A172 (cell line): ENCODE measurements at places on chromosomes 16 and 17.

DNA sequence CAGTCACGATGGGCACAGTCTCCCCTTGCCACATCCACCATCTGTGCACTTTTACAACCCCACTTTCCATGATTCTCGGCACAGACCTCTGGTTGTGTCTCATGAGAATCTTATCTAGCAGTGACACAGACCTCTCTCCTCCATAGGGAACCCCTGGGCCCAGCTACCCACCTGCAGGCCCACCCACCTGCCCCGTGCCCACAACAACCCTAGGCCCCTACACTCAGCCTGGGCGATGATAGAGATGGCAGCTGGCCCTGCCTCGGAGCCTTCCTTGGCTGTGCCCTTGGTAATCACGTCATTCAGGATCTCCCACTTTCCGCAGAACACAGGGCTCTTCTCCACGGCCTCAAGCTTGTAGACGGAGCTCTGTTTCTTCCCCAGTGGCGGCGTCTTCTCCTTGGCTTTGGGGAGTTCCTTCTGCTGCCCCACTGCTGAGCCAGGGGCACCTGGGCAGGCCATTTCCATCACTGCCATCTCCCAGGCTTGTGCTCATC is 26.5 kb downstream of the MAP3K14 start:
- no peak for DNase-seq

GRCh38 chr16:86566601-86566965 is at the start of gene FOXC2:
Gene FOXC2 (plus strand): TSS chr16:86566829. CDS start chr16:86567336, 507 bp downstream.
- peak; percentile 74 for DNase-seq

DNA sequence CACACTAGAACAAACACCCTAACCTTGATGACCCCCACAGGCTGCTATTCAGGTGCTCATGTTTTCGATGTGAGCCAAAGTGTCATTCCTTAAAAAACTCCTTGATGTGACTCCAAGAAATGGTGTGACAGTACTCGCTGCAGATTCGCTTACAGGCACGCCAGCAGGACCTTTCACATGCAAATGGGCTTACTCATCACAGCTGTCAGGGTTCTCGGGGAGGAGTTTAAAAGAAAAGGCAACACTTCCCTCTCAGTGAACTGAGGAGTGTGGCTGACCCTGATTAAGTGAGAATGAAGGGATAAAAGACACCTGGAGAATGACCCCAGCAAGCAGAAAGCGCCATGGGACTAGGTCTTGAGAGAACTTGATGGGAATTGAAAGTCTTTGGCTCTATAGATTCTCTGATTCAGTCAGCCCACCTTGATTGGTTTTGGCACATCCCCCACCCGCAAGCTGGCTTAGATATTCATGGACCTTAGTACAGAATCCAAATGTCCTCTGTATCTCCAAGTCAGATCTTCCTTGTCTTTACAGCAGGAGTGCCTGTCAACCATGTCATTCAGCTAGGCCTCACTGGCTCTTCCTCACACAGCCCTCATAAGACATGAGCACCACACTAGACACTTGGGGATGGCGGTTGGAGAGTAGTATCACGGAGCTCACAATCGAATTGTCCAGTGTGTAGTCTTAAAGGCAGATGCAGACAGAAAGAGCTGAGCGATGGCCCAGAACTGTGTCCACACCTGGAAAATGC is 82.6 kb downstream of the HIC1 start:
- DNase-seq = peak; percentile 61

- DNase-seq = peak; percentile 64
Measured at GRCh38 chr16:77807-78443, at the start of gene MPG. Gene MPG (plus strand): TSS chr16:78225. CDS start chr16:78310, 85 bp downstream.

- no peak for DNase-seq
Measured at GRCh38 chr17:7560172-7561027, 1.3 kb upstream of the SENP3 start.

DNA sequence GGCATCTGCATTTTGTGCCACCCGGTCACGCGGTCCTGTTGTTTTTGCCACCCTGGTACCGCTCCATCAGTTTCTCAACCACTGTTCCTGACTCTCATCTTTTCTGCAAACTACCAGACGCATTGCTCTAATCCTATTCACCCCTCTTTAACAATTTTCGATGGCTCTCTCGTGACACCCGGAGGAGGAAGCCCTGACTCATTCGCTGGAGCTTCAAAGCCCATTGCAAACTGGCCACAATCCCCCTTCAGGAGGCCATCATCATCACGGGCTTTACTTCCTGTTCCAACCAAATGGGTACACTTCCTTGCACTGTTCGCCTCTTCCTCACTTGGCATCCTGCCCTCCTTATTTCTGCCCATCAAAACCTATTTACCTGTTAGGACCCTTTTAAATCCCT is 155.3 kb downstream of the RGS9 start:
- peak; percentile 31 for DNase-seq

DNA sequence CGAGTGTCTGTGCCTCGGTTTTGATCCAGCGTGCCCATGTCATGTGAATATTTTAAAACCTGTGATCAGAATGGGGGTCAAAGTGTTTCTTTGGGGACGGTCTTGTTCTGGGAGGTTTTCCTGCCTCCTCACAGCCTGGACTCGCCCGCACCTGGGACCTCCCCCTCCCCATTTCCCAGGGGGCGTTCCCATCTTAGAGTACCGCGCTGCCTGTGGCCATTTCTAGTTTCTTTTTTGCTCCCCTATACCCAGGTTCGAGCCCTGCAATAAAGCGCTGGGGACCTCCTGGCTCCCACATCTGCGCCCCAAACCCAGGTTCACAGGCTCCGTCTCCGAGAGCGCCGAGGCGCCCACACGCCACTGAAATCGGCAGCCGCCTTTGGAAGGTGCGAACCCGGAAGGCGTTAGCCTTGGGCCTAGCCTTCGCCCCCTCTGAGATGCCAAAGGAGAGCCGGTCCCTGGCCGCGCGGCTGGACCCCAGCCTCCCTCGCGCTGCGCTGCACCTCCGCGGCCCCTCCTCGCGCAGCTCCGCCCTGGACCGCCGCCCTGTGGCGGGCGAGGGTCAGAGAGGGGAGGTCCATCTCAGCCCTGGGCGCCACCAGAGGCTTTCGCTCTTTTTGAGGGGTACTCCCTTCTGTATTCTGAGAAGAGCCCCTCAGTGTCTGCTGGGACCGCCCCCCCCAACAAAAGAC is 1.7 kb downstream of the KCNJ12 start:
- no peak for DNase-seq

DNA sequence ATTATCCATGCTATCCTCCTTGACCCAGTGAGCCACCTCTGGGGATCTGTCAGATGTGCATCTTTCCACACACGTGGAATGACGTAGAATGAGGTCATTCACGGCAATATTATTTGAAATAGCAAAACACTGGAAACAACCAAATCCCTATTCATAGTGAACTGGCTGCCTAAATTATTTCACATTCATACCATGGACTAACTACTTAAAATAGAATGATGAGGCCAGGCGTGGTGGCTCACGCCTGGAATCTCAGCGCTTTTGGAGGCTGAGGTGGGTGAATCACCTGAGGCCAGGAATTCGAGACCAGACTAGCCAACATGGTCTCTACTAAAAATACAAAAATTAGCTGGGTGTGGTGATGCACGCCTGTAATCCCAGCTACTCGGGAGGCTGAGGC is 75.5 kb downstream of the RAP1GAP2 start:
- no peak for DNase-seq

- no peak for DNase-seq
Measured at GRCh38 chr16:3400446-3400778, 392 bp downstream of the ZSCAN32 start.

DNA sequence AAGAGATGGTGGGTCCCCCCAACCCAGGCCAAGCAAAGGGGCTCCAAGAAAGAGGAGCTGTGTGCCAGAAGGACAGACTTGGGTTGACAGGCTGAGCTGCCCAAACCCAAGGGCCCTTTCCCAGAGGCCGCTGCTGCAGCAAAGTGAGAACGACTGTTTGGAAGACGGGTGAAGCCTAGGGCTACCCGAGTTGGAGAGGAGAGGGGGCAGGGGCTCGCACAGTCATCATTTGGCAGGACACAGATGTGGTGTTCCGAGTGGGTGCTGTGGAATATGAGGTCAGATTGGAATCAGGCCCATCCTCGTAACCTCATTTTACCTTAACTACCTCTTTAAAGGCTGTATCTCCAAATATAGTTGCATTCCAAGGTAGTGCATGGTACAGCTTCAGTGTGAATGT is 5.3 kb upstream of the MFAP4 start:
- no peak for DNase-seq

GRCh38 chr17:72065556-72065955 is 55.3 kb upstream of the SOX9 start:
- no peak for DNase-seq

GRCh38 chr17:18011286-18011685 is 27.7 kb downstream of the ATPAF2 start:
- DNase-seq = no peak

GRCh38 chr17:81903896-81904599 is 2.0 kb downstream of the NPB start:
- DNase-seq = no peak

DNA sequence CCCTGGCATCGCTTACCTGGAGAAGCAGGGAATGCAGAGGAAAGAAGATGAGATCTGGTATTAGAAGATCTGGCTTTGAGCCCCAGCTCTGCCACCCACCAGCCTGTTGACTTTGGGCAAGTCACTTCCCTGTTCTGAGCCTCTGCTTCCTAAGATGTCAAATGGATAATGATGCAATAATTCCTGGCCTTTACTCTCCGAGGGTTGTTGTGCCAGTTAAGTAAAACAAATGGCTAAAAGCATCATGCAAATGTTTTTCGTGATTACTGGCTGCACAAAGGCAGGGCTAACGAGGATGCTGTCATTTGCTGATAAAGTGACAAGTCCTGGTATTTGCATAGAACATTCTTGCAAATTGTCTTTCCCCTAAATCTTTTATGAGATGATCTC is 1.3 kb upstream of the ZNF821 start:
- no peak for DNase-seq

- DNase-seq = no peak
Measured at GRCh38 chr16:83615953-83616350, 191.8 kb upstream of the HSBP1 start.

GRCh38 chr16:19479302-19479721 is 42.6 kb downstream of the GDE1 start:
- no peak for DNase-seq

DNA sequence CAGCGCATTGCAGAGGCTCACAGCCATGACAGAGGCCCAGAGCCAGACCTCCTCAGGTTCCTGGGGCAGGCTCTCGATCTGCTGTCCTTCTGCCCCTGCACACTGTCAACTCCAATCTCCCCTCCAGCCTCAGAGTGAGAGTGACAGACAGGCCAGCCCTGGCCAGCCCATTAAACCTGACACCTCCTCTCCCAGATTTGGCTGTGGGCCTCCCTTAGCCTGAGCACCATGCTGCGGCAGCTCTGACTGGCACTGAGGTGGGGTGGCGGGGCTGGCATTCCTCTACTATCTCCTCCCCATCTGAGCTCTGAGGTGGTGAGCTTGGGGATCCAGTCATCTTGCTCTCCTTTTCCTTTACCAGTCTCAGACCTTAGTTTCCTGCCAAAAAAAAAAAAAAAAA is 15.5 kb upstream of the C1QL1 start:
- DNase-seq = no peak

GRCh38 chr16:2205967-2206313 is 686 bp downstream of the MLST8 start:
- no peak for DNase-seq

DNA sequence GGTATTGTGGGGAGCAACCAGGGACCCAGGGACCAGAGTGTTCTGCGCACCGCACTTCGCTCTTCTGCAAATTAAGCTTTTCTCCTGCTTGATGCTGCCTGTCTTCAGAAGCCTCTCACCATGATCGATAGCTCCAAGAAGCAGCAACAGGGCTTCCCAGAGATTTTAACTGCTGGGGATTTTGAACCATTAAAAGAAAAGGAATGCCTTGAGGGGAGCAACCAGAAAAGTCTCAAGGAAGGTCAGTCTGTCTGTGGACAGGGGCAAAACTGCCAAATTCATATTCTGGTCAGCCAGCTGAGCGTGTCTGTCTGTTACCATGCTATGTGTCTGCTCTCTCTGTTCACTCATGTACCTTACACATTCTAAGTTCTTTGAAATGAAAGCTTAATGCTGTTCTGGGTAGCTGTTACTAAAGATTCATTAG is 115.7 kb downstream of the MRTFB start:
- DNase-seq = no peak

GRCh38 chr17:41539071-41539492 is 11.0 kb upstream of the KRT19 start:
- DNase-seq = peak; percentile 61

DNA sequence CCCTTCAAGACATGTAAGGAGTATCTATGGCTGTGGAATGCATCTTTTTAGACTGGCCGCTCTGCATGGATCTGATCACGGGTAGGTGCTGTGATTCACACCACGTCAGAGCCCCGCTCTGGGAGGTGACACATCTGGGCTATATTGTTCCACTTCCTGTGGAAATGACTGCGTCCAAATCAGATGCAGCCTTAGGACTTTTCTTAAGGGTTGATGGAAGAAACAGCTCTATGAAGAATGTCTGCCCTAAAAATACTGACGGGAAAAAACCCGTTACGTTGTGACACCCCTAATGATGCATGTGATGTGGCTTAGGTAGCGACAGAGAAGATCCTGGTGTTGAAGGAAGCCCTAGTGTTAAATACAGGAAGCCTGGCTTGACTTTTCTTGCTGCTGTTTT is 12.2 kb downstream of the BANP start:
- DNase-seq = peak; percentile 89
